ENCODE measurements at places on chromosomes 12 and 14. TPM values are rescaled to one million over a fixed set of nuclear protein-coding genes. Genes with fewer than 3 reads are reported as not detected.
A peak's percentile ranks its signal among the peaks of the same experiment; 100 is the strongest.

DNA sequence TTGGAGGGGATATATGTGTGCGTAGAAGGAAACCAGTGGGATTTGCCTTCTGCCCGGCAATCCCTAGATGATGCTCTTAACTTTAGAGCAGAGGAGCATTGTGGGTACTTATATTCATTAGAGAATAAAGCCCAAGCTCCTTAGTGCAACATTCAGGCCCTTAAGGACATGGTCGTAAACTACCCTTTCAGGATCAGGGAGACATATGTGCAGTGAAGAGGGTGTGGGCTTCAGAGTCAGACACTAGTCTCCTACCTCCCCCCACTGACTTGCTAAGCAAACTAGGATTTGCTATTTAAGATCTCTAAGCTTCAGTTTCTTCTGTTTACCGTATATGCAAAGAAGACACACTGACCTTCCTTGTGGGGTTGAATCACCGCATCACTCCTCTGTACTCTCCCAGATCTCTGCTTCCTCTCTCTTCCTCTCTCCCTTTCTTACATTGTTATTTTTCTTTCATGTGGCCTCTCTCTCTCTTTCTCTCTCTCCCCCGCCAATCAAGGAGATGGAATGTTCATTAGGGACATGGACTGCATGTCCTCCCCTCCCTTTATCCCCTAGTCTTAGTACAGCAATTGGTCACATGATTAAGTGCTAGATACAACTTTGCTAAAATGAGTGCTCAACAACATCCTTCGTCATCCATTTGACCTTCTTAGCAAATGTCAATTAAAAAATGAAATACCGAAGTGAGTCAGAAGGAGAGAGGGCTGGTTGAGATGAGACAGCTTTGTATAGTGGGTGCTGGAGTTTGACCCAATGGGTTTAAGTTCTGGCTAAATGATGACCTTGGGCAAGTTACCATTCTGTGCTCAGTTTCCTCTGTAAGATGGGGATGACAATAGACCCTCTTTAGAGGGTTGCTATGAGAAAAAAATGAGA is 91.7 kb downstream of the TMX1 start:
- DNase-seq: no peak

- DNase-seq: no peak
Observed at GRCh38 chr12:54579258-54579657, 9.2 kb downstream of the PPP1R1A start.

GRCh38 chr12:80551897-80552296 is 107.9 kb downstream of the PTPRQ start:
- DNase-seq: no peak

DNA sequence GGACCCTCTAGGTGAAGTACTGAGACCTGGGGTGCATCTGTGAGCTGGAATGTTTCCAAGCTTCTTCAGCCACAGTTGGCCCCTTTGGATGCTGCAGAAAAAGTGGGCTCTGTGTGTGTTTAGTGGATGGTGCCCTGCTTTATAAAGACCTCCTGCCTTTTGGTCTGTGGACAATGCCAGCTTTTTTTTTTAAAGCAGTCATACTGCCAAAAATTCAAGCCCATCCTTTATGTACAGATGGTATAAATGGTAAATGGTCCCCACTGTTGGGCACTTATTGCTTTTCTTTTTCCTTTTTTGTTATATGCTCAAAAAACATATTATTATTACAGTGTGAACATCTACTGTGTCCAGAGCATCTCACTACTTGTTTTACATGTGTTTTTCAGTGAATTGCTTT is 81.1 kb downstream of the SMOC1 start:
- no peak for DNase-seq

DNA sequence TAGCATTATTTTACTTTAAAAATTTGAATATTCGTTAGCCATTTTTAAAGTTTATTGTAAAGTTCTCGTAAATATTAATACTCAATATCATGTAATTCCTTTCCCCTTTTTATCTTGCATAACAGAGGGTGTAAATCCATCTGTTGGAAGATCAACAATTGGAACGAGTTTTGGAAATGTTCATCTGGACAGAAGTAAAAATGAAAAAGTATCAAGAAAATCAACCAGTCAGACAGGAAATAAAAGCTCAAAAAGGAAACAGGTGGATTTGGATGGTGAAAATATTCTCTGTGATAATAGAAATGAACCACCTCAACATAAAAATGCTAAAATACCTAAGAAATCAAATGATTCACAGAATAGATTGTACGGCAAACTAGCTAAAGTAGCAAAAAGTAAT is 1.8 kb downstream of the PMCH start:
- DNase-seq: no peak

DNA sequence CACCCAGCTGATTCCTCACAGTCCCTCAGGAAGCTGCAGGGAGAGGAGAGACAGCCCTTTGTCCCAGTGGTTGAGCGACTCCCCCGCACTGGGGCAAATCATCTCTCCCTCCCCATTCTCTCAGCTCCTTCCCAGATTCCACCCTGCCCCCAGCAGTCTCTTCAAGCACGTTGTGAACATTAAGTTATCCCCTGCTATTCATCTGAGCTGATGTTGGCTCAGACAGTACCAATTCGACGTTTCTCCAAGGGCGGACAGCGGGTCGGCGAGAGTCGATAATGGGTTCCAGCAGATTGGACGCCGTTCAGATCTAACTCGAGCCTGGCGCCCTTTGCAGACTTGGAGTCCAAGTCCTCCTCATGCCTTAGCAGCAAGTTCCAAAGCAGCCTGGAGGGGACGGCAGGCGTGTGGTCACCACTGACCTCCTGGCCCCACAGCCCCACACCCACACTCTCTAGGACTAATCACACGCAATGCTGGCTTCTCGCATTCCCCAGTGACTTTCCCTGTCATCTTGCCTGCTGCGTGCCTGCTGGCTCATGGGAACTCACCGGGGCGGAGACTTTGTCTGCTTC is 245.9 kb downstream of the CHST11 start:
- no peak for DNase-seq

- DNase-seq: no peak
Observed at GRCh38 chr12:112146123-112146522, 20.8 kb downstream of the TRAFD1 start.

GRCh38 chr12:94557746-94558295 is 92.5 kb downstream of the TMCC3 start:
- no peak for DNase-seq

DNA sequence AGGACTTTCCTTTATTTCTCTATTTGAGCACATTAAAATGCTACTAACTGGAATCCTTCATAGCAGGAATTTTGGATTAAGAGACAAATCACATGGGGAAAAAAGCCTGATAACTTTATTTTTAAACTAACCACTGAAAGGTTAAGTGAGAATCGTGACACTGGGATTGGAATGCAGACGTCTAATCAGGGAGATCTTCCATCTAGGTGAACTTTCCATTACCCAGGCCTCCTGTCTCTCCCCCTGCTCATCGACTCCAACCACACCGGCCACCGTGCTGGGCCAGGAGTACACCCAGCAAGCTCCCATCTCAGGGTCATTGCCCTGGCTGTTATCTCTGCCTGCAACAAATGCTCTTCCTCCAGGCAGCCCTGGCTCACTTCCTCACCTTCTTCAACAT is 19.0 kb downstream of the PTGER2 start:
- DNase-seq: no peak

GRCh38 chr12:124652661-124653060 is 85.2 kb upstream of the NCOR2 start:
- DNase-seq: no peak

DNA sequence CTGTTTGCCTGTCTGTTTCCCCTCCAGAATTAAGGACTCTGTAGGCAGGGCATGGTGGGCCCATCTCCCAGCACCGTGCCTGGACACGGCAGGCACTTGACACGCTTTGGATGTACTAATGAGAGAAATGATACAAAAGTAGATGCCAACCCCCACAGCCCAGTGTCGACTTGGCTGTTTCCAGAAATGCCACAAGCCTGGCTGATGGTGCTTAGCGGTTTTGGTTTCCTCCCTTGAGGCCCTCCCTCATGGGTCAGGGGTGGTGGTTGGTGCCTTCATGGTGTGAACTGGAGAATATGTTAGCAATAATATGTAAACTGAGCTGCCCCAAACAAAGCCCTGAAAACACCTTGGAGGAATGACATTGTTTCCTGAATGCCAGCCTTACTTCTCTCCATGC is 55.5 kb upstream of the ESRRB start:
- no peak for DNase-seq

DNA sequence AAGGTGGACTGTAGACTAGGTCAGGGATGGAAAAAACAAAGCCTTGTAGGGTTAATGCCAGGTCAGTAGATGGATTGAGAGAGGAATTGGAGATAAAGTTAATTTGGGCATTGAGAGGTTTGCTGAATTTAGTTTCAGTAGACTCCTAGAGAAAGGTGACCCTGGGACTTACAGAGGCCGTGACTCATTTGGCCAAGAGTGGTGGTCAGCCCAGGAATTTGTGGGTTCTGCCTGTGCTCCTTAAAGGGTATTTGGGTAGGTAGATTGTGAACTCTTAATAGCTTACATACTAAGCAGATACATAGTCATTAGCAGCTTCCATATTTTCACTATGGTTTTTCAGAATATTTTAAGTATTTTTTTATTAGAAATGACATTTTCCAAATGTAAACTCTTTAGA is 21.8 kb downstream of the PLEKHA5 start:
- DNase-seq: no peak

GRCh38 chr14:92531106-92531873 is 17.7 kb downstream of the RIN3 start:
- peak; percentile 86 for DNase-seq

DNA sequence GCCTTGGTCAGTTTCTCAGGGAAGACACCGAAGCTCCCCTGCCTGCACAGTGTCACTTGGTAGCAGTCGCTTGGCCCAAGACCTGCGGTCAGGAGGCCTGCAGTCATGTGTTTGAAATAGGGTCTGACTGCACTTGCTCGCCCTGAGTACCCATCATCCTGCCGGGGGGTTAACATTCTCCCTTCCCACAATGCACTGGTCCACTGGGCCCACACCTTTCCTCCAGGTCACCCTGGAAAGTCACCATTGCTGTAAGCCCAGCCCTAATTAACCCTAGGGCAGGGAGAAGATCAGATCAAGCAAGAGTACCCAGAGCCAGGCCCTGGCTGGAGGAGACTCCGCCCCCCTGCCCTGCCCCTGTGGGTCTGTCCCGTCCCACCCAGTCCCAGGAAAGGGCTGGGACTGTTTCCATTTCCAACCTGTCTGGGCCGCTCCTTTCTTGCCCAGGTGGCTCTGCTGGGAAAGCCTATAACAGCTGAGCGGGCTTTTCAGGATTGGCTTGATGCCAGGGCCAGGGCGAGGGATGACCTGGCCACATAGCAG is 87.1 kb downstream of the ZFP36L1 start:
- DNase-seq: no peak

DNA sequence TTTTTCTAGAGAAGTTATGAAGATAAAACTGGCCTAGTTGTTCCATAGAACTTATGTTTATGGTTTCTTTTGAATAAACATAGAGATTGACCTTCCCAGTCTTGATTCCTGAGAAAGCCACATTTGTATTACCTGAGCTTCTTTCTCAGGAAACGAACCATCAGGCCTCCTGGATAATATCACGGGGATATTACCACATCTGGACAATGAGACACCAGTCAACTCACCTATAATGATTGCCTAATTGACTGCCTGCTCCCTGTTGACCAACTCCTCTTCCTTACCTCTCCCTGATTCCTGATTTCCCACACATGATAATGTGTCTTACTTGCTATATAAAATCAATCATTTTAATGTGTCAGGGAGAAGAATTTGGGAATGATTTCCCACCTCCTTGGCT is 822.7 kb downstream of the LRFN5 start:
- DNase-seq: no peak

DNA sequence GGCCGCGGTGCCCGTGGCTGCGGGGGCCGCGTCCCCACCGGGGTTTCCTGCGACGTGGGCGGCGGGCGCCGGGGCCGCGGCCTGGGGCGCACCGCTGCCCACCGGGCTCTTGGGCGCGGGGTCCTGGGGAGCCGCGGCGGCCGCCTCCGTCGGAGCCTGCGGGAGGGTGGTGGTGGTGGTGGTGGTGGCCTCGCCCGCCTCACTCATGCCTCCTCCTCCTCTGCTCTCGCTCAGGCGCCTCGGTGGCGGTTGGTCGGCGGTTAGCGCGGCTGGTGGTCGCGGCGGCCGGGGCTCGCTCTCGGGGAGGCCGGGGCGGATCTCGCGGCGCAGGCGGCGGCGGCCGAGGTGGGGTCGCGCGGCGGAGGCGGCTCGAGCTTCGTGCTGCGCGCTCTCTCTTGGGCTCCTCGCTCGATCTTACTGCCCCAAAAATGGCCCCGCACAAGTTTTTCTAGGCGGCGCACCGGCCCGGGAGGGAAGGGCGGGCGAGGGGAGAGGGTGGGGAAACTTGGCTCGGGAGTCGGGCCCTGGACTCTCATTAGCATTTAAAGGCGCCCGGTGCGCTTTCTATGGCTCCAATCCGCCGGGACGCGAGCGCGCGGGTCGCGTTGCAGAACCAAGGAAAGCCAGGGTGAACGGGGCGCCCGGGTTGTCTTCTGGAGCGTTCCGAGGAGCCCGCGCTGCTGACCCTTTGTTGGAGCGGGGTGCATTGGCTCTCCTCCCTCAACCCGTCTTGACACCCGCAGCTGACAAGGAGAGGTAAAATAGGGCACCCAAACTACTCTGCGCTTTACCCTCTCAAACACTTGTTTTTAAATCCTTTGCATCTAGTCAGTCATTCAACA is at the start of gene YBX3:
Gene YBX3, minus strand, starts transcription at position 419 of the 842 bp plus-strand sequence. Its CDS starts 212 bp downstream, at position 207.
- DNase-seq: peak; percentile 60

GRCh38 chr12:88339966-88340365 is 197.9 kb downstream of the TMTC3 start:
- DNase-seq: no peak

DNA sequence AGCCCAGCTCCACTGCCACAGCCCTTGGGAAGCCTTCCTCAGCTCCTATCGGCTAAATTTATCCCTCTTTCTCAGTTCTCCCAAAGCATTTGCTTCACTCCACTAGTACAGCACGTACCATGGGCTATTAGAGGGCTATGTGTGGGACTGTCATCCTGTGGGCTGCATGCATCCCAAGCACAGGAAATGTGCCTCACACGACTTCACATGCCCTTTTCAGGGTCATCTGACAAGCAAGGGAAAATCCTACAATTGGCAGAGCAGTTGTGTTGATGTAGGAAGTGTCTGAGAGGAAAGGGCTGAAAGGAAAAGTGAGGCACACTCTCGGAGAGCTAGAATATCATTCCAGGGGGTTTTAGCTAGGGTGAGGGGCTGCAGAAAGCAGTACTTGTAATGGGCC is 47.6 kb downstream of the NINJ2 start:
- no peak for DNase-seq

Gene ZBTB42
- total RNA-seq: 3.7 TPM

Gene KRT81
- 1.4 TPM for total RNA-seq

Gene PDE6H
- total RNA-seq: not detected

Gene LRP1-AS
- not detected for total RNA-seq

Gene CCDC88C
- total RNA-seq: 516 TPM

Gene PLCZ1
- not detected for total RNA-seq

Gene CCDC175
- total RNA-seq: not detected

Gene ERP27
- 9.8 TPM for total RNA-seq

Gene LMNTD1
- not detected for total RNA-seq

Gene ATG2B
- total RNA-seq: 35.8 TPM
